ENCODE measurements at places on chromosomes 6 and 20.

GRCh38 chr6:136401749-136402148, 112.1 kb upstream of the BCLAF1 start:
- DNase-seq: no peak

DNA sequence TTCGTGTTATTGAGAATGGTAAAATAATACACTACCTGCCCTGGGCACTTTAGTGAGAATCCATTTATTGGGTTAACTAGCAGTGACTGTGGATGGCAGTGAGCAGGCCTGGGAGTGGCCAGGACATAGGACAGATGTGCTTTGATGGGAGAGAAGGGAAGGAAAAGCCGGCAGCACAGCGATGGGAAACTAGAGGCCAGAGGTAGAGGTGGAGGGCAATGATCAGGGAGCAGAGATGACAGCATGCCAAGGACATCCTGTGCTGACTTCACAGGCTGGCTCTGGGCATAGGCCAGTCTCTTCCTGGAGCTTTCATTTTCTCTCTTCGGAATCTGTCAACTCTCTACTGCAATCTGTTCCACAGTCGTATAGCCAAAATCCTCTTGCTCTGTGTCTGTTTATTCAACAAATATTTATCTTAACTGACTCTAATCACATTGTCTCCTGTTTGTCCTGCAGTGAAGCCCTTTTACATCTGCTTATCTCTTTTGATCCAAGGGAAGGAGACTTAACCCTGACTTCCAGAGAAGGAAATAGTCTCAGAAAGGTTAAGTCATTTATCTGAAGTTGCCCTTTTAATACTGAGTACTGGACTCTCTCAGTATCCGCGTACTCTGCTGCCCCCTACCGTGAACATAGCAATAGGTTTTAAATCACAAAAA, 18.4 kb upstream of the MMP24 start:
- DNase-seq: peak; percentile 73

GRCh38 chr20:41573955-41574354, 44.2 kb downstream of the CHD6 start:
- no peak for DNase-seq

- no peak for DNase-seq
These were observed 207.5 kb upstream of the ADGRB3 start for GRCh38 chr6:68427630-68428029.

- no peak for DNase-seq
These were observed 46.5 kb downstream of the RRBP1 start for GRCh38 chr20:17635332-17636244.

GRCh38 chr6:142761756-142762155, 183.2 kb downstream of the HIVEP2 start:
- DNase-seq: no peak

DNA sequence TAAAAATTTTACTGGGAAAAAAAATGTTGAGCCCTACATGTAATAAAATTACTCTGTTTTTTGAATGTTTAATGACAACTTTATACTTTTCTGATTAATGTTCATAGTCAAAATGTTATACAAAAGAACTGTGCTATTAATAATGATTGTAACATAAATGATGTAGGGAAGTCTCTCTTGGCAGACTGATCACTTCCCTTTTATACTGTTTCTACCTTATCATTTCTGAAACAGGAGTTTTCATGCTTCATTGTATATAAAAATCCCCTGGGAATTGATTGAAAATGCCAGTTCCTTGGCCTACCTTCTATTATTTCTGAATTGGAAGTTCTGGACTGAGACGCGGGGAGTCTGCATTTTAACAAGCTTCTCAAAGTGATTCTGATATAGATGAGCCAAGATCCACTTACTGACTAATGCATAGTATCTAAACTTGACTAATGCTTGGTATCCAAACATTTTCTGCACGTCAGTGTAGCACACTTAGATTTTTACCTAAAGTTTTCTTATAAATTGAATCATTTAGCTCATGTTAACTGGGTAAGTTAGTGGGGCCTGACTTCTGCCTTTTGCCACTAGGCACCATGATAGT, 7.2 kb upstream of the HDAC2 start:
- DNase-seq: no peak

- DNase-seq: no peak
These were observed 68.4 kb upstream of the RBM24 start for GRCh38 chr6:17212546-17213371.

DNA sequence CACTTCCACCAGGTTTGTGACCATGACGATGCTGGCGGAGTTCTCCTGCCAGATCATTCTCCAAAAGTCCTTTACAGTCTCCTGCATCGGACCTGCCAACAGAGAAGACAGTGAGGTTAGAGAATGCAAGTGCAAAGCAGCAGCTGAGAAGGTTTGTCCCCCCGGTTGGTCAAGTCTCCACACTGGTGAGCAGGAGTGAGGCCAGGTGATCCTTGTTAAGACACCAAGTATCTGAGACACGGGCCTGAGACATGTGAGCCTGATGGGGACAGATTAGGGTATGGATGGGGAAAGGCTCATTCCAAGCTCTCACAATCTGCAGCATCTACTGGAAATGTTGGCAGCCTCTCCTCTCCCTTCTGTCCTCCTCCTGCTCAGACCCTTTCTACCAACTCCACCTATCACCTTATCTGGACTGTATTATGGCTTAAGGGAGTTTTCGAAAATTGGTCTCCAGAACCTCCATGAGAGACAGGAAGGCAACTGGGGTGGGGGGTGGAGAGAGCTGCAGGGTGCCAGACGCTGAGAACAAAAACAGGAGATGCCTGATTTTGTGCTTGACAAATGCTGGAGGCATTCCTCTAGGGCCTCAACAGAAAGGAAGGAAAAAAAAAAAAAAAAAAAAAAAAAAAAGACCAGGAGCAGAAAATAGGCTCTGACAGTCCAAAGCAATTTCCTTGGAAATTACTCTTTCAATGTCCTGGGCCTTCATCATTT, 500.4 kb upstream of the CHD6 start:
- no peak for DNase-seq

- DNase-seq: no peak
These were observed 75.3 kb downstream of the SNAP91 start for GRCh38 chr6:83633609-83634008.

- DNase-seq: peak; percentile 2
These were observed 86.4 kb upstream of the FRMD1 start for GRCh38 chr6:168165373-168165772.

GRCh38 chr20:57628047-57628961, 8.1 kb upstream of the ZBP1 start:
- no peak for DNase-seq

DNA sequence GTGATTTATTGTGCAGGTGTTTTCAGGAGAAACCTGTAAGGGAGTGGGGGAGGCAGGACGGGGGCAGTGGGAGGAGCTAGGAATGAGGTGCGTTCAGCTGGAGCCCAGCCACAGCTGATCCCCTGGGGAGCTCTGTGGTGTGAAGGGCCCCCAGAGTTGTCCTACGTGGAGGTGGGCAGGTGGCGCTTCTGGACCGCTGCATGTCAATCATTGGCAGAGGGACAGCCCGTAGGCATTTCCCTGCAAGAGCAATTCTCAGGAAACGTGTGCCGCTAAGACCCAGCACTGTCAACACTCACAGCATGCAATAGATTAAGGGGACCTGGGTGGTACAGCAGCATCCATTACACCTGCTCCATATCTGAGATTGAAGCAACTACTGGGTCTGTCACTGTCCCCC, 88.0 kb downstream of the PRND start:
- no peak for DNase-seq

DNA sequence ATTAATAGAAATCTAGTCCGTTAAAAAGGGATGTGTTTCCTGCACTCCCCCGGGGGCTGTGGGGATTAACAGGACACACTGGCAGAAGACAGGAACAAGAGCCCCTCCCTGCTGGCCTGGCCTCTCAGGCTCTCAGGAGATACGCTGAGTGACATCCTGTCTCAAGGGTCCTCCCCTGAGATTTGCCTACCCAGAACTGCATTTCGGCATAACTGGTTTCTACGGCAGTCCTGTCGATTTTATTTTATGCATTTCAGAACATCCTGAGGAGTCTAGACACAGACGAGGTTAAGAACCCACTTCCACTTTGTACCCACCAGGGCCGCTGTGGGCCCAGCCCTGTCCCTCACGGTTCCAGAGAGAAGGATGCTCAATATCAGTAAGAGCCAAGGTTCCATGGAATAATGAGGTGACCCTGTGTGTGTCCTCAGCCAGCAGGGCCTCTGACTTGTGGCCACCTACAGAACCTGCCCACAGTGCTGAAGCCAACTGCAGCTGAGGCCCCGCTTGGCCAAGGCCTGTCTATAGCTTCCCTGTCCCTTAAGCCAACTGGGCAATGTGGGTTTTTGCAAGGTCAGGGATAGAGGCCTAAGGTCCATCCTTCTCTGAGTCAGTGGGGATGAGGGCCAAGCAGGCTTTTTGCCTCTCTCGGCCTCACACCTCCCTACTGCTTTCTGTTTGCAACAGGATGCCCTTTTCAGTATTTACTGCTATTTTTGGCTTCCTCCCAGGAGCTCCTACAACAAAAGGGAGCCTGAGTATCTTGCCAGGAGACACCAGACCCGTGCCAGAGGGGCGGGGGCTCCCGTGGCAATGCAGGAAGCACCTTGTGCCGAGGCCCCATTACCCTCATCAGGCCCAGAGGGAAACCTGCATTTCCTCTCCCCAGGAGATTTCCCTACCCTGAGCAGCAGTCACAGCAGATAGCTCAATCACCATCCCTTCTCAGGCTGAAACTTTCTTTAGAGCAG, 14.7 kb downstream of the UQCC2 start:
- DNase-seq: no peak

DNA sequence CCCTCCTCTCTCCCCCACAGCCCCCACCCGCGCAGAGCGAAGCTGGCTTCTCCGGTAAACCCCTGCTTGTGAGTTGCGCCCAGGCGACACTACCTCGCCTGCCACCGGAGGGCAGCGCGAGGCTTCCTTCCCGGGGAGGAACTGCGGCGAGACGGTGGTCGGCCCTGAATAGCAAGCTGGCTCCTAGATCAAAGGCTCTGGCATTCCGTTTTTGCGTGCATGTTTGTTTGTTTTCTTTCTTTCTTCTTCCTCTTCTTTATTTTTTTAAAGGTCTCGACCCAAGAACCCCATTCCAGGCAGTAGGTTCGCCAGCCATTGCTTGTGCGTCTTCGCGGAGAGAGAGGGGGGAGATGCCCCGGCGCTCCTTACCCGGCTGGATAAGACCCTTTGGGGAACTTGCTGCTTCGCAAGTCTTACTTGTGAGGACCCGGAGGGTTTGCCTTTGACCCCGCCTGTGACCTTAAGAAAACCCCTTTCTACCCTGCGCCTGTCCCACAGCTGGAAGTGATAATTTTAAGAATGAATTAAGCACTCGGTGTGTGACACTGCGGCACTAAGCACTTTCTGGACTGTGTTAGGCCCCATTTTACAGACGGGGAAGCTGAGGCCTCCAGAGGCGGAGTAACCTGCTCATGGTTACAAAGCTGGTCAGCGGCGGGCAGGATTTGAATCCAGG, 92.7 kb upstream of the SIRPA start:
- peak; percentile 71 for DNase-seq

DNA sequence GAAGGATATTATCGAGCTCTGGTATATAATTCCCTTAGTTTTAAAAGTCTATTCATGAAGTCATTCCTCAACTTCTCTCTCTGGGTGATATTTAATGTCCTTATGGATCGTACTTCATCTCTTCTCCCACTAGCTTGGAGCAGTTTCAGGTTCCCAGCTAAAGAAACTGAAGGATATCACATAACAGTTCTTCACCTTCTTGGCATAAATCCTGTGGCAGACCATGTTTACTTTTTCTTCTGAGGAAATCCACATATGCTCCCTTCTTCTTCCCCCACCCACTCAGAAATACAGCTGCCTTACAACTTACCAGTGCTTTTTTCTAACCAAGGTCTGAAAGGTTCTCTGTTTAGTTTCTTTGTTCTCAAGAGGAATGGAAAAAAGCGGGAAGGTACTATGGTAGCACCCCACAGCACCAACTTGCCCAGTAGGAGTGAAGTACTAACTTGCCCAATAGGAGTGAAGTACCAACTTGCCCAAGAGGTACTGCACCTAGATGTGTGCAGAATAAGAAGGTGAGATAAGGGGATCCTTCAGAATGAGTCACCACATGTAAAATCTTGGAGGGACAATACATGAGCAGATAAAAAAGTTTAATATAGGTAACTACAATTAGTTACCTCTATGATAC, 53.1 kb downstream of the TSPYL4 start:
- DNase-seq: no peak

GRCh38 chr6:35376281-35376680, 33.9 kb downstream of the PPARD start:
- DNase-seq: no peak

DNA sequence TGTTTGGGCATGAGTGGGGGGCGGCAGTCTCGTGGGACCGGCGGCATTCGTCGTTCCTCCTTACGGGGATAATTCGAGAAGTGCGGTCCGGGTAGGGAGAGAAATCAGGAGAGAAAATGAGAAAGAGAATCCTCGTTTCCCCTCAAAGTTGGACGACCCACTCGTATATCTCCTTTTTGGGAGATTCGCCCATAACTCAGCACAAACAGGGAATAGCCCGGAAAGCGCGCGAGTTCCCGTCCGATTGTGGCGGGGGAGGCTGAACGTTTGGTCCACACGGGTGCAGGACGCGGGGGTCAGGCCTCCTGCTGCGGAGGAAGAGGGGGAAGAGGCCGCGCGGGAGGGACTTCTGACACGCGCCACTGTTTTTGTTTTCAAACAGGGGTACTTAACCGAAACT, 42.4 kb downstream of the POPDC3 start:
- no peak for DNase-seq

GRCh38 chr6:81750200-81750599, 2.3 kb downstream of the TENT5A start:
- no peak for DNase-seq

DNA sequence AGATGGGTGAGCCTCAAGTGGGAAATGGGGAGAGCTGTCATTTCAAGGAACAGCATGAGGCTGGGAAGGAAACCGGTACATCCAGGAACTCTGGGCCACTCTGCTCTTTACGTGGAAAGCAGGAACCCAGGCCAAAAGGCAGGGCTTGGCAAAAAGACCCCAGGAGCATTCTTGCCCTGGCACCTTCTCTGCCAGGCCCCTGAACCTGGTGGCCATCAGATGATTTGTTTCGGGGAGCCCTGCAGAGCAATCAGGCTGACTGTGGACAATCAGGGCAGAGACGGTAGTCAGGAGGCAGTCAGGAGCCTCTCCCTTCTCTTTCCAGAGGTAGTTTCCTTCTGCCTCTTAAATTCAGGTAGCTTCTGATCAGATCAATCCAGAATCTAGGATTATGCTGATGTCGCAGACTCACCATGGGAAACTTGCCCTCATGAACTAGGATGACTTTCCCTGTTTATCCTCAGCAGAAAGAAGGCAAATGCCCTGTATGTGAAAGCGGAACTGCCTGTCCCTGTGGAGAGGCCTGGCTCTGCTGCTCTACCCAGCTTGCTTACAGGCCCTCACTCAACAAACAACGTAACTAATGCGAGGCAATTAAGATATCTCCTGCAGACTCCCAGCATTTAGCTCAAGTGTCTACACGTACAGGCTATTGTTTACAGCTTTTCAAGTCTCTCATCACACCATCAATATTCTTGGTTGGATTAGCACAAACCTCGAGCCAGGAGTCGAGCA, 36.6 kb downstream of the EZR start:
- no peak for DNase-seq

- no peak for DNase-seq
These were observed 97.6 kb downstream of the FIG4 start for GRCh38 chr6:109788687-109789086.

DNA sequence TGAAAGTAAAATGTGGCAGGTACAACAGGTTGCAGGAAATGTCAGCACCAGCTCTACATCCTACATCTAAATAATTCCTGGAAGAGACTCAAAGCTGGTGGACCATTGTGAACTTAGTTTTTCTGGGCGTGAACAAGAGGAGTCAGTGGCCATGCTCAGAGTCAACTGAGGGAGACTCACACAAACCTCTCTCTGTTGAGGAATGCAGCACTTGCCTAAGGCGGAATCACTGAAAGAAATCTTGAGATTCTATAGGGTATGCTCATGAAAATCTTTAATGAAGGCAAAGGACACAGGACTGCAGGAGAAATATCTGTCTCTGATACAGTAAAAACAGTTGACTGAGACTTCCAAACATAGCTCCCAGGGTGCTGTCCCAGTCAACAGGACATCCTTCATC, 22.5 kb downstream of the SLC17A4 start:
- no peak for DNase-seq

Data from mesothelial cell of epicardium (in vitro differentiated cells).